ENCODE measurements at places on chromosomes 11 and 22.

- DNase-seq: peak; percentile 76
These were observed 2.7 kb downstream of the ADM start for GRCh38 chr11:10307400-10308200.

DNA sequence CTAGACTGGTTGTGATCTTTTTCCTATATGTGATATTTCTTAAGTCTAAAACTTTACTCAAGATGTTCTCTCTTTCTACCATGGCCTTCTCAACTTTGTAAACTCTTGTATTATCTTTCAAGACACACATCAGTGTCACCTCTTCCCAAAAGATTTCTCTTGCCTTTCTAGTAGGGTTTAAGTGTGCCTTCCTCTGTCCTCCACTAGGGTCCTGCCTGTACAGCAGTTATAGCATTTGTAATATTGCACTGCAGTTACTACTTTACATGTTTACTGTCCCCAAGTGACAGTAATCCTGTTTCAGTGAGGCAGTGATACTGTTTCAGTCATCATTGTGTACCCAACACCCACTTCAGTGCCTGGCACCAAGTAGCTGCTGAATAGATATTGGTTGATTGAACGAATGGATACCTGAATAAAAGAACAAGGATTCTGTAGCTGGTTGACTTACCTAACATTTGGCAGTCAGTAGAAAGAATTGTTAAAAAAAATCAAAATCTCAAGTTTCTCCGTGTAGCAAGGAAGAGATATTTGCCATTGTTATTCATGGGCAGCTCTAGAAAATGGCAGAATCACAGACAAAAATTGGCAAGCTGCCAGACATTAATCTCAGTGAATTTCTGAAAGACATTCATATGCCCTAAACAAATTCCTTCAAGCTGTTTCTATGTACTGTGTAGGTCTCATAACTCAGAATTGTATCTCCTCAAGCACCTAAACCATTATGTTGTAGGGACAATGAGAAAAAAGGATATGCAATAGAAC, 79.4 kb downstream of the RBMXL2 start:
- no peak for DNase-seq

DNA sequence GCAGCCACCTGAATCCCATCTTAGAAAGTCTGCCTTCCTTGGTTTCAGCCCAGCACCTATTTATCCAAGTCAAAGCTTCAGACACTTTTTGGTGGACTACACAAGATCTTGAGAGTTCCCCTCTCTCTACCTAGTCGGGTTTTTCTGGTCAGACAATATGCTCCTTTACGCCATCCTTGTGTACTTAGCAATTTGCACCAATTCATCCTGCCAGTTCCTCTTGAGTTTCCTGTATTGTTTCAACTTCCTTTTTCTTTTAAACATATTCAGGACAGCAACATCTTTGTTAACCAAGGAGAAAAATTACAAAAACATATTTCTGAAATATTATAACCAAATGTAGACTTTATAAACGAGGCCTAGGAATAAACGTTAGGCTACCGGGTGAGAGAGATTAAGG, 368.2 kb upstream of the CADM1 start:
- DNase-seq: no peak

GRCh38 chr11:2211113-2211971, 39.7 kb upstream of the TH start:
- DNase-seq: no peak

DNA sequence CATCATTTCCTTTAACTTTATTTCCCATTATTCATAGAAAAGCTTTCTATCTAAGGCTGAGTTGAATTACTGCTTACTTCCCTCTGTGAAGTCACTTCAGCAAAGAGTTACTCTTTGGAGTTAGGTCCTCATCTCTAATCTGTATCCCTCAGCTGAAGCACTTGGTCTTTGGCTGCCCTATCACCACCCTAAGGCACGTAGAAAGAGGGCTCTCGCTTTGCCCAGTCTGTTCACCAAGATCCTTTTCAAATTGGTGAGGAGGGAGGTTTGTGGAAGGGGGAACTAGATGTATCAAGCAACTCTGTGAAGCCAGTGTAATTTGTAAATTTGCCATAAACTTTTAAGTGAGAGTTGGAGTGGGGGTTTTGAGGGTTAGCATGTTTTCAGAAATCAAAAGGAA, 43.4 kb downstream of the PAX6 start:
- no peak for DNase-seq

- peak; percentile 37 for DNase-seq
These were observed 2.4 kb upstream of the UVRAG start for GRCh38 chr11:75812542-75813040.

- DNase-seq: no peak
These were observed 109.8 kb downstream of the CCDC34 start for GRCh38 chr11:27253224-27253623.

DNA sequence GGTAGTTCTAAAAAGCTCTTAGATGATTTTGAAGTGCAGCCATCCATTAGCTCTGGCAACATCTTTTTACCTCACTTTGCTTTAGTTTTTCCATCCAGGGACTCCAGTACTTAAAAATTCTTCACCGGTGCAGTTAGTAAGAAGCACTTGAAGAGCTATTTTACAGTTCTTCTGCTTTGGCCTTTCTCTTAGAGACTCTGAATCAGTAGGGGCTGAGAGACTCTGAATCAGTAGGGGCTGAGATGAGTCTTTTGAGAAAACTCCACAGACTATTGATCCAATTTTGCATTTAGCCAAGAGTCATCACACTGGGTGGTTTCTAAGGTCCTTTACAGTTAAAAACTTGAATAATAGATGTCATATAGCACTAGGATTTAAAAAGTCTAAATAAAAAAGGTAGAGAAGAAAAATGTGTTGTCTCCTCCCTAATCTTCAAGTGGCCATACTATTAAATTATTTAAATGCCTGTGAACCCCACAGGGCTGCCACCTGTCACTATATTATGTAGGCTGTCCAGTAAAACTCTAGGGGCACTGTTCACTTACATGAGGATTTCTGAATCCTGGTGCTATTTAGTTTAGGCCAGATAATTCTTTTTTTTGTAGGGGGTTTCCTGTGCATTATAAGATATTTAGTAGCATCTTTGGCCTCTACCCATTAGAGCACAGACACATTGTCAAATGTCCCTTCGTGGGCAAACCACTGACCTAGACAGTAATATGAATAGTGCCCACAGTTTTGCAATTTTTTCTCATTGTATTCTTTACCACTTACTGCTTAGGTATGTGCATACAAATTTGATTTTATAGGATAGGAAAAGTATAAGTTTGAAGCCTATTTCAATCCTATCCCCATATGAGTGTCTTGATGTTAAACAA, 26.3 kb upstream of the HIKESHI start:
- DNase-seq: no peak

DNA sequence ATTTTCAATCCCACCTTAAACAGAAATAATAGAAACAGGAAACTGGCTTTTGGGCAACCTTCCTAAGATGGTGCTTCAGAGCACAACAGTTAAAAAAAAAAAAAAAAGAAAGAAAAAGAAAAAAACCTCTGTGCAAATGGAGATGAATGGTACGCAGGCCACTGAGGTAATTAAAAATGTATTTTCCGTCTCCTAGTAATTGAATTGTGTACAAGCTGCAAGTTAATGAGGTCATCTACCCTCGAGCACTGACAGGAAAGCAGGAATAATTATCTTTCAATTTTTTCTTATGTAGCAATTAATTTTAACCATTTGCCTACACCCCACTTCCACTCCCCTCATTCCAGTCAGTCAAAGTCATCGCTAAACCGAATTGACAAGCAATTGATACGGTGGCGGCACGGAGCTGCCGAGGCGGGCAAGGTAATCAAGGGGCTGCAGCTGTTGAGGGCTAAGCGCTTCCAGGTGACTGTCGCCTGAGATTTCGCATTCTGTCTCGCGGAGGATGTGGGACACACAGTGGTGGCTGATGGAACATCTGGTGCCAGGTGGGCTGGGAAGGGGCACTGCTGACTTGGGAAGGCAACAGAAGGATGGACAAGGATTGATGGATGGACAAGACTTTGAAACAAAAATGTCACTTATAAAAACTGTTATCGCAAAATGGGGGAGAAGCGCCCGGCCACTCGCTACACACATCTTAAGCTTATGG, 109.4 kb downstream of the RCN1 start:
- DNase-seq: no peak

DNA sequence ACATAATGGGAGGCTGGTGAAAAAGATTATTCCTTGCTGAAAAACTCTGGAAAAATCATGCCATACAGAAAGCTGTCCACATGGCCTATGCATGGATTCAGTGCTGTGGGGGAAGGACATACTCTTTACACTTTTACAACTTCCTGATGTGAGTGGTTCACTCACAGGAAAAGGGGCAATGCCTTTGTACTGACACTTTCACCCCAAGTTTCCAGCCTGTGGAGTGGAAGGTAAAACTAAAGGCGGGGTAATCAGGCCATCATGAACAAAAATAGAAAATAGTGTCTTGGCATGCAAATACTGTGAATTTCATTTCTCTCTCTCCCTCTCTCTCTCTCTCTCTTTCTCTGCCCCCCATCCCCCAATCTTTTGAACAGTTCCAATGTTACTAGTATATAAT, 281.8 kb downstream of the ETS1 start:
- no peak for DNase-seq

DNA sequence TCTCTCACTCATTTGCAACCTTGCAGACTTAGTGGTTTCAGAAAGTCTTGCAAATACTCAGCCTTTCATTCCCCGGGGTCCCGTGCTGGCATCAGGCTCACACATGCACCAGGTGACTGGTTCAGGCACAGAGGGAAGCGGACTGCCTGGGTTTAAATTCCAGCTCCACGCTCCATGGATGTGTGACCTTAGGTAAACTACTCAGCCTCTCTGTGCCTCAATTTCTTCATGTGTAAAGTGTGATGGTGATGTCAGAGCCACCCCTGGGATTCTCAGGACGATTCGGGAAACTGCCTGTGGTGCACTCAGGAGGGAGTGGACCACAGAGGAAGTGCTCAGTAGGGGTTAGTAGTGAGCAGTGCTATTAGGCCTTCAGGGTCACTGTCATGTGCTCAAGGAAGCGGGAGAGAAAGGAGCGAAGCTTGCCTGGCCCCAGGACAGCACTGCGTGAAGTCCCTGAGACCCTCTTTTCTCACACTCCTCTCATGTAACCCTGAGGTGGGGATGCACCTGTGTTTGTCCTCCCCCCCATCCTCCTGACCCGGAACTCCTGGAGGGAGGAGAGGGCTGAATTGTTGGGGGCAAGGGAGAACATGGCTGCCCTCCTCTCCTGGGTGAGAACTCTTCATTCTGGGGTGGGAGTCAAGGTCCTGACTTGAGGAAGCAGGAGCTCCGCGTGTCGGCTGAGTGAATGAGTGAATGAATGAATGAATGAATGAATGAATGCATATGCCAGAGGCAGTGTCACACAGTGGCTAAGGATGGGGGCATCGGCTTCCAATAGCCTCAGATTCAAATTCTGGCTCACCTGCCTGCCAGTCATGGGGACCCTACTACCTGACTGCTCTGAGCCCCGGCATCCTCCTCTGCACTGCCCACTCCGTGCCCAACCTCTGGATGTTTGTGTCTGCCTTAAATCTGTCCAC, 14.4 kb upstream of the UPK3A start:
- no peak for DNase-seq

- DNase-seq: peak; percentile 58
These were observed 716 bp downstream of the AMOTL1 start for GRCh38 chr11:94768602-94769541.

DNA sequence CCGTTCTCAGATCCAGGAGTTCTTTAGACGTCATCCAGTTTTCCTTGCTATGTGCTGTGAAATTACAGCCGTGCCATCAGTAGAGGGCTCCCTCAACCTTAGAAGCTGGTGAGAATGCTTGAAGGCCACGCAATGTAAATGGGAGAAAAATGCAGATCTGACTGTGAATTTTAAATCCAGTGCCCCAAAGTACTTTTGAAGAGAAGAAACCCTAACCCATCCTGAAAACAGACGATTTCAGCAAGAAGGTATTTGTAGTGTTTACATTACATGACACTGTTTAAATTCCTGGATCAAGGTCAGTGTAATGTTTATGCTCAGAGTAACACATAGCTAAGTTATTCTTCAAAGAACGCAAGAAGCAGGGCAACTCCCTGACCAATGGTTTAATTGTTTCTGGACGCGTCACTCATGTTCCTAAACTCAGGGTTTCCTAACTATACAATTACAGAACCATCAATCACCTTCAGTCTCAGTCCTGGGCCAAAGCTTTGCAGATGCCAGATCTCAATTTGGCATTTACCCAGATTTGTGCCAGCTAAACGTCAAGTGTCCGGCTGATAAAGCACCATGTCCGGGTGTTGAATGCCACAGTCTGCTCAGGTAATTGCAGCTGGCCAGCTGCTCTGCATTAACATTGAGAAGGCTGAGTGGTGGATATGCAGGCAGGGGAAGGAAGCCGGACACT, 38.2 kb downstream of the ADAMTS8 start:
- DNase-seq: peak; percentile 12

DNA sequence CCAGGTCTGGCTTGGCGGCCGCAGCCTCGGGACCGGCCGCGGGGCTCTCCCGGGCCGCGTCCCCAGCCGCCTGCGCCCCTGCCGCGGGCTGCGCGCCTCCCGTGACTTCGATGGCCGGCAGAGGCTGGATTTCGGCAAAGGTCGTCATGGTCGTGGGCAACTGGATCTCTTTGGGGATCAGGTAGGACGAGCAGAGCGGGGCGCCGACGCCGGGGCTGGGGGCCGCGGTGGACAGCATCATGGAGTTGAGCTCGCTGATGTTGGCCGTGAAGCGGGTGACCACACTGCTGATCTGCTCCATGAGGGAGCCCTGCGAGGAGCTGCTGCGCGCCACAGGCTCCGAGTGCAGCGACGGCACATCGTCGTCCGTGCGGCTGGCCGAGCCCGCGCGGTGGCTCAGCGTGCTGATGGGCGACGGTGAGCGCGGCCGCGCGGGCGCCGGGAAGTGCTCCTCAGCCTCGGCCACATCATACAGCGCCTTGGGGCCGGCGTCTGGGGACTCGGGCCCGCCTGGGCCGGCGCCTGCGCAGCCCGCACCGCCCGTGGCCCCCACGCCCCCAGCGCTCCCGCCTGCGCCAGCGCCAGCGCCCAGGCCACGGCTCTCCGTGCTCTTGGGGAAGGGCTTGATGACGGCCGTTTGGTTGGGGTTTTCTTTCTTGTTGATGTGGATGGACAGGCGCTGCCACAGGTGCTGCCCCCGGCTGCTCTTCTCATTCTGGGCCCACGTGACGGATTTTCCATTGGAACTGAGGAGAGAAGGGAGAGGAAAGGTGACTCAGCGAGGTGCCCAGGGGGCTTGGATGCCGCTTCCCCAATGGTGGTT, 171.4 kb upstream of the CTSC start:
- DNase-seq: peak; percentile 55

GRCh38 chr22:38947321-38948140, 9.9 kb upstream of the APOBEC3A start:
- no peak for DNase-seq

- DNase-seq: no peak
These were observed 42.7 kb downstream of the SGSM1 start for GRCh38 chr22:24848559-24849168.

- DNase-seq: no peak
These were observed 7.2 kb downstream of the FLI1 start for GRCh38 chr11:128701086-128701485.

DNA sequence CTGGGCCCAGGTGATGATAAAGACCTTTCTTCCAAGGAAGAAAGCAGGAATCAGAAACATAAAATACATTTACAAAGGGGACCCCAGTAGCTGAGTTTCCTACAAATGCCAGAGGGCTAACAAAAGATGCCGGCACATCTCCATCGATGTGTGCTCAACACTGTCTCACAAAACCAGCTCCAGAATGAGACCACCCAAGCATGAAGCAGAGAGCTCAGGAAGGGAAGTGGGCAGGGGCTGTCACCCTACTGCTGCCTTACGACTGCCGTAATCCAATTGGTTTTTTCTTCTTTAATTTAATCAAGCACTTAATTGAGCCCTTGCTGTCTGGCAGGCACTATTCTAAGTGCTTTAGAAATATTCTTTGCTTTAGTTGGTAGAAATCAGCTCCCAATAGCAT, 26.1 kb downstream of the SMCO4 start:
- no peak for DNase-seq

Measured in dermis microvascular lymphatic vessel endothelial cell (primary cell).